Stimulated activated CD4-positive, alpha-beta T cell treated with anti-CD3 and anti-CD28 coated beads, TNF-alpha, amount 100 ng/mL, for 1 hour (primary cell): ENCODE measurements at places on chromosomes 7 and 10.
A peak's percentile ranks its signal among the peaks of the same experiment; 100 is the strongest.

- no peak for DNase-seq
Measured at GRCh38 chr10:102710609-102711008, 3.6 kb downstream of the ARL3 start.

DNA sequence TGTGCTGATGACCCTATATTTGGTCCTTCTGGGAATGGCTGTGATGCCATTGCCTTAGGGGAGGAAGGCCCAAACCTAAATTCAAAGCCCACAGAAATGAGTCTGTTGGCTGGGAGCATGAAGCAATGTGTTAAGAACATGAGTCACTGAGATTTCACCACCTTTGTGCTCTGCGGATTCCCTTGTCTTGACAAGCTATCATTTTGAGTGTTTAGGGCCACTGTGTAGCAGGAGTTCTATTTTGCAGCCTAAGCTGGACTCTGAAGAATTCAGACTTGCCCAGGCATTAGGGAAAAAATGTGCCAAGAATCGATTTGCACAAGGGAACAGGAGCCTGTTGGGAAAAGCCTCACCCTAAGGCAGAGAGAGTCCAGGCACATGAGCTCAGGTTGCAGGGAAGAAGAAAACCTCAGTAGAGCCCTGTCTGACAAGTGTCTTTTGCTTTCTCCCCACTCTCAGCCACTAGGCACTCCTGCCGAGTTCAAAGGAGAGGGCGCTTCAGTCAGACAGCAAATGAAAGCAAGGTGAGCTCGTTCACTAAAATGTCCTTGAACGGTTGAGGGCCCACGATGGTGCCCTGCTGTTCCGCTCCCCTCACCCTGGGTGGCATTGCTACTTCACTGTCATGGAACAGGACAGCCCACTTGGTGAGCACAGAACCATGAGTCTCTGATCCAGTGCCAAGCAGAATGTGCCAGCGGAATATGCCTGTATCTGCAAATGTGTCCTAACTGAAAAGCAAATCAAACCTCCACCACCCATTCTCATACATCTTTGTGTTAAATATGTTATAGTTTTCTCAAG is 93.6 kb downstream of the PRLHR start:
- DNase-seq = no peak

DNA sequence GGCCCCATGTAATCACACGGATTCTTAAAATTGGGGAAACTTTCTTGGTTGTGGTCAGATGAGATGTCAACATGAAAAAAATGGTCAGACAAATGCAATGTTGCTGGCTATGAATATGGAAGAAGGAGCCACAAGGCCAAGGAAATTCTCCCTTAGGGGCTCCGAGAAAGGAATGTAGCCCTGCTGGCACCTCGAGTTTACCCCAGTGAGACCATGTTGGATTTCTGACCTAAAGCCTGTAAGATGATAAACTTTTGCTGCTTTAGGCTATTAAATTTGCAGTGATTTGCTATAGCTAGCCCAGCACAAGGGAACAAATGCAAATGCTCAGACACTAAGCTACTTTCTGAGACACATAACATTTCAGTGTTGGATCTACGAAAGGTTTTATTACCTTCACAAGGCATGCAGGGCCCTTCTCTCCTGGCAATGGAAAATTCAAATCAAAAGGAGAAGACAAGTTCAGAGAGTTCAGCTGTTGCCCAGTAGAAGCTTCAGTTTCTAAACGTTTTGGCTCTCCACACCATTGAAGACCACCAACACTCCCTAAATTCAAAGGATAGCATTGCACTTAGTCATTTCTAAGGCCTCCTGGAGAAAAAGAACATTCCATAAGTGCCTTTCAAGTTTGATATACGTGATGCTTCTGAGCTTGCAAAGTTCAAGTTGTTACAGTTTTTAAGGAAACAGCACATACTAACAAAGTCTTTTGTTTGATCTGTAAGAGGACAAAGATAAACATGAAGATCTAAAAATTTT is 23.4 kb downstream of the MCMBP start:
- DNase-seq = no peak

DNA sequence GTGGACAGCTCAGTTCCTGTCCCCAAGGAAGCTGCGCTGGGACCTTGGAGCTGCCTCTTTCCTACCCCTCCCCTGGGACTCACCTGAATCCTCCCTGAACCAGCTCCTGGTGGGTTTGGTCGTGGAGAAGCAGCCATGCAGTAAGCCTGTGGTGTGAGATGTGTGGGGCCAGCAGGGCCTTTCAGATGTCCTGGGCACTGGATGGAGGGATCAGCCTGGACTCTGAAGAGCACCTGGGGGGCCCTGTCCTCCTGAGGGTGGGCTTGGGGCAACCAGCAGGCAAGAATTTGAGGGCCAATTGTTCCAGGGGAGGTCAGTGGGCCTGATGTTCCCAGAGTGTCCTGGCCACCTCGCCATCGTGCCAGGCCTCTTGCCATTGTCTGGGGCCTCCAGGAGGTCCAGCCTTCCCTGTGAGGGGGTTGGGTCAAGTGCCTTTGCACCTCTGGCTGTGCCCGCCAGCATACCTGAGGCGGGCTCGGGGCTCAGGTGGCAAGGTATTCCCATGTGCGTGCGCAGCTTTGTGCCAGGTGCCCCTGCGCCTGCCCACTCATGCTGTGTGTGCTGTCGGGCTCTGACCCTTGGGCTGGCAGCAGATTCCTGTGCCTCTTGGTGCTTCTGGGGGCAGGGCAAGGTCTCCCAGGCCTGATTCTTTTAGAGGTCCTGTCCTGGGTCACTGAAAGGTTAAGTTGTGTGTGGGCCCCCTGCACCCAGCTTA is 7.3 kb downstream of the TRIM8 start:
- no peak for DNase-seq

GRCh38 chr10:22720667-22721066 is 6.3 kb upstream of the PIP4K2A start:
- no peak for DNase-seq

- DNase-seq = no peak
Measured at GRCh38 chr10:22780474-22780885, 66.1 kb upstream of the PIP4K2A start.

DNA sequence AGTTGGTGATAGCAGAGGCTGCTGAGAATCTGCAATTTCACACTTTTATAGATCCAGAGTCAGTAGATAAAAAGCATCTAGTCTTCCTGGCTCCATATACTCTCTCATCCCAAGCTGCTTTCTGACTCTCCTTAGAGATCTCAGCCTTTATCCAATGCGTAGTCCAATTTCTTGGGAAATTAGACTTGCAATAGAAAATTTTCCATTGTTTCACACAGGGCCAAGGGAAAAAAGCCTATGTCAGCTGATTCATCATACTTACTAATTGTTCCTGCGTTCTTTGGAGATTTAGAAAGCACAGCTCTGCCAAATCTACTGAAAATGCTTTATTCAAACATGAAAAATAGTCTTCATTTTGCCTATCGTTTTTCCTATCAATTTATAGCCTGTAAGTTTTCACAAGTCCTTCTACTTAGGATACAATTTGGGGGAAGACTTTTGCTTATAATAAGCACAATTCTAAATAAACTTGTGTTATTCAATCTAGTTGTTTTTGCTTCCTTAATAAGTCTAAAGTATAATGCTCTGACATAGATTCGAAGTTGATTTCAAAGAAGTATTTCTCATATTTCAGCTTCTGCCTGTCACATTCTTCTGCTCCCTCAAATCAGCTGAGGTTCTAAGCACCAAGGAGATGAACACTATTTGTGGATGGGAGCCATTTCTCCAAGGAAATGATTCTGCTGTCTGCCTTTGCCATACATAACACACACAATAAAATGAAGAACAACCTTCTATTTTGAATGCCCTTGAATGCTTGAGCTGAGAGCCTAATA is 165.4 kb downstream of the ADAM12 start:
- no peak for DNase-seq

DNA sequence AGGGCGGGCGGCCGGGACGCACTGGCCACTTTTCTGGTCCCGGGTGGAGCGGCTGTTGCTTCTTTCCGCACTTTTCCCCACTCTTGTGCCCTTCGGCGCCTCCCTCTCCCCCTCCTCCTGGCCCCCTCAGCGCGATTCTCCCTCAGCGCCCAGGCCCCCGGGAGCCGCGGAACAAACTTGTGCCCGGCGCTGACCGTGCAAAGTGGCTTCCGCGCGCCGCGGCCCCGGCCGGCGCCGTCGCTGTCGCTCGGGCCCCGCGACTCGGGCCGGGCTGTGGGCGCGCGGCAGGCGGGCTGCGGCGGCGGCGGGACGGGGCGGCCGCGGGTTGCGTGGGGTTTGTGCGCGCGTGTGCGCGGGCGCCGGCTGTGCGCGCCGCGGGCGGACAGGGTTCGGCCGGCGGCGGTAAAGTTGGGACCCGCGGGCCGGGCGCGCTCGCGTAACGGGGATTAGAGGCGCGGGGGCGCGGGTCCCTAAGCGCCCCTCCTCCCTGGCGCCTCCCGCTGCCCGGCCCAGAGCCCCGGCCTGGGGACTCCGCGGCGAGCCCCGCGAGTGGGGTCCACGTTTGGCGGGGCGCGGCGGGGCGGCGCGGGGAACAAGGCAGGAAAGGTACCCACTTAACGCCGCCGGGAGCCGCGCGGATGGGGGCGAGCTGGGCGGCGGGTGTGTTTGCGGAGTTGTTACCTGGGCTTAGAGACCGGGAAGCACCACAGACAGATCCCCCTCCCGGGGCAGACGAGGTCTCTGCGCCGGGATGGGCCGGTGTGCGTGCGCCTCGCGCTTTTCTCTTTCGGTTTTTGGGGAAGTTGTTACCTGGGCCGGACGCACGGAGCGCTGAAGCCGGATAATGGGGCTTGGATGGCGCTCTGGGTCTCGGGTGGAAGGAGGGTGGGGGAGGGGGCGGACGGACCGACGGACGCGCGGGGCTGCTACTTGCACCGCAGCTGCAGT is 860 bp downstream of the ZEB1 start:
- DNase-seq = peak; percentile 48

- no peak for DNase-seq
Measured at GRCh38 chr7:73520673-73521635, 1.1 kb downstream of the BAZ1B start.

- DNase-seq = no peak
Measured at GRCh38 chr10:120505866-120506265, 48.8 kb downstream of the PLPP4 start.

- DNase-seq = no peak
Measured at GRCh38 chr7:115708013-115708341, 322.6 kb downstream of the TFEC start.

GRCh38 chr7:32952876-32953275 is 4.4 kb upstream of the FKBP9 start:
- DNase-seq = no peak

GRCh38 chr10:536371-536925 is 153.0 kb downstream of the DIP2C start:
- DNase-seq = no peak

DNA sequence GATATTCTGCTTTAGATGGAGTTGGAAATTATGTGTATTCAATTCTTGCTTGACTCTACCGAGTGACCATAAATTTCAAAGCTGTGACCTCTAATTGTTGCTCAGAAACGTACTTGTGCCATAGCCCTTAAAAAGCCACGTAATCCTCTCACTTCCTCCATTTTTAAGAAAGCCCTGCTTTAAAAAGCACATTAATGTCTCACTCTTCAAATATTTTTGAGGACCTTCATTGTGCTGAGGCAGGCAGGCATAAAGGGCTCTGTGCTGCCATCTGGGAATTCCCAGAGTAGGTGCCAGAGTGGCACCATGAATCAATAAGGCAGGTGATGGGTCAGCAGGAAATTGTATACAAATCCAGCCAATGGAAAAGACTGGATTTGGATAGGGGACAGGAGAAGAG is 97.7 kb upstream of the FAM204A start:
- DNase-seq = no peak

GRCh38 chr7:38973760-38974159 is 3.9 kb upstream of the POU6F2 start:
- no peak for DNase-seq

GRCh38 chr7:29005829-29006228 is 47.7 kb upstream of the TRIL start:
- no peak for DNase-seq
